ENCODE measurements at places on chromosomes 16 and 17.

DNA sequence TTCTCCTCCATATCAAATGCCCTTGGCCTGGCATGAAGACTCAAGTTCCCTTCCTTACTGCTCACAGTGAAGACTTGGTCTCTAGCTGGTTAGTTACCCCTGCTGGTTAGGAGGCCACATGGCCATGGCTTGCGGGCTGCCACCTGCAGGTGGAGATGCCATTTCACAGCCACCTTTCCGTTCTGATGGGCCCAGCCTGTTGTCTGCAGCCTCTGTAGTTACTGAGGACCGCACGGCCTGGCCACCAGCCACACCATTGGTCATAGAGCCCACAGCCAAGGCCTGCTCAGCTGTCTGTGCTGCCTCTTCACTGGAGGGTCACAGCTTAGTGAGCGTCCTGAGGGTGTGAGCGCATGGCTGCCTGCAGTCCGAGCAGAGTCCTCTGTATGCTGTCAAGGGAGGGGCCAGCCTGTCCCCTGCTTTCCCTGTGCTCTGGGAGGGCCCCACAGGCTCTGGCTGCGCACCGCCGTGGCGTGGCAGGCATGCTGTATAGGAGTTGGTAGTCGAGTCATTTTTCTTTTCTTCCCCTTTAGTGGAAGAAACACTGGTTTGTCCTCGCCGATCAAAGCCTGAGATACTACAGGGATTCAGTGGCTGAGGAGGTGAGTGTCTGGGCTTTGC is 59.2 kb downstream of the PLD6 start:
- peak; percentile 30 for DNase-seq

- DNase-seq: no peak
Observed at GRCh38 chr16:78505544-78506366, 406.3 kb downstream of the WWOX start.

DNA sequence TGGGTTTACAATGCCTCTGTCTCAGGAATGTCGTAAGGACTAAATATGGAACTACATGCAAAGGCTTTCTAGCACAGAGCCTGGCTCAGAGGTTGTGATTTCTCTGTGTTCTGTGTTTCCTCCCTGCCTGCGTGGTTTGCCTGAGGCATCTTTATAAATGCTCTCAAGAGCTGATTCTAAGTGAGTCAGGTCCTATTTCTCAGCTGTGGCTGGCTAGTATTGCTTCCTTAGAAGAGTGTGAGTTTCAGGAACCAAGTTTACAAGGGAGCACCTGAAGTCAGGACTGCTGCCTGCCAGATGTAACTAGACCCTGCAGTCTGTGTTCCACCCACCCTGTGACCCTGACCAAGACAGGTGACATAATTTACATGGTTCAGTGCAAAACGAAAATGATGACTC is 8.0 kb upstream of the CCL1 start:
- no peak for DNase-seq

- no peak for DNase-seq
Observed at GRCh38 chr17:80415626-80416137, 715 bp downstream of the ENDOV start.

DNA sequence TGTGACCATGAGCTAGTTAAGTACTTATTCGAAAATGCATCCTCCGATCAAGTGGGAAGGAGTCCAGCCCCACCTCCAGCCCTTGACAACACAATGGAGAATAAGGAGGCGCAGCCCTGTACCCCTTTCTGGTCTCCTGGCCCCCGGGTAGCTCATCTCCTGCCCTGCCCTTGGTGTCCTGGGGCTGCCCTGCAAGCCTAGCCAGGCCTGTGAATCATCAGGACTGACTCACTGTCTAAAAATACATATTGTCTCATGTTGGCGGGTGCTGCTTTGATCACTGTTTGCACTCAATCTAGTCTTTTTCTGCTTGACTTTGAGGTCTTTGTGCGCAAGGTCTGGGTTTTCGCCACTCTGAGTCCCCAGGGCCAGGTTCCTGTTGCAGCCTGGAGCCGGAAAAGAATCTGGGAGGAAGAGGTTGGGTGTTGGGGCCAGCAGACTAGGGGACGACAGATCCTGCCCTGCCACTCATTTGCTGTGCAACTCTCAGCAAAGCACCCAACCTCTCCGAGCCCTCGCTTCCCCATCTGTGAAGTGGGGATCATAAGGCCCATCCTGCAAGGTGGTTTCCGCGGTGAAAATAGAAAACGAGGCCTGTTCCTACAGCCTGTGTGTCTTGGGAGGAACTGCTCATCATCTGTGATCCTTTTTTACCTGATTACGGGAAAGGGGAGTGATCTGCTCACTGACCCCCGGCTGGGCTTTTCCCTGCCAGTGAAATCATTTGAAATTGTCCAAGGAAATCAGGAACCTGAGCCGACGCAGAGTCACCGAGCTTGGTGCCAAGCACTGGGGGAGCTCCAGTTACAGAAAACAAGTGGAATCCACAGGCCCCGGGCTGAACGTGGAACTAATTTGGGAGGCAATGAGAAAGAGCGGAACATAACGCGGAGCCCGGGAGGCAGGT is 230.4 kb downstream of the PARN start:
- no peak for DNase-seq

DNA sequence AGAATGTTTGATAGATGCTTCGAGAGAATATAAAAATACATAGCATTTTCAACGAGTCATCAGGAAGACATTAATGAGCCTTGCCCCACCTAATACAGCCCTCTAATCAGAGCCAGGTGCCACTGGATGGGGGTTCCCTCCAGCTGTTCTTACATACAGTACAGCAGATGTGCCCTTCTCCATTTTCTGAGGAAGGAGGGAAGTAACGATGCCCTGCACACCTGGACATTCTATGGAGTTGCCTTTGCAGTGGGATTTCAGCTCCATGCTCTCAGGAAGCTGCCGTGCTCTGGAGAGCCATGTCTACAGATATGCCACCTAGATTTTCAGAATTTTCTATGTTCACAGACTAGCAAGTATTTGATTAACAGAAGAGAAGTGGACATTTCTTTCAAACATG is 36.3 kb downstream of the CDRT15 start:
- DNase-seq: no peak

GRCh38 chr17:43840814-43841213 is 6.2 kb upstream of the CD300LG start:
- no peak for DNase-seq

- no peak for DNase-seq
Observed at GRCh38 chr17:6936370-6937028, 59.4 kb upstream of the ALOX12 start.

DNA sequence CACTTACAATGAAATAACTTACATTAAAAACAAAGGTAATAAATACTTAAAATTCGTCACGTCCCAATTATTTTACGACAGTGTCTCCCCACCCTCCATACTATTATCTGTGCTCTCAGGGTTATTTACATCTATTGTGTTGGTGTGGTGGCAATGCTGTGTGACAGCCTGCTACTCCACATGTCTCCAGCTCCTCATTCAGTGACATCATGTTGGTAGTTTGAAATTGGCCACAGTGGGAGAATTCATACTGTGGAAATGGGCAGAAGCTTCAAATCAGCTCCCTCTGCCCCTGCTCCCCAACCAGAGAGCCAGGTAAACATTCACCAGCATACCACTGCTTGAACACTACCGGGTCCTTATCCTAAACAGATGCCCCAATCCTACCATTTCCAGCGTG is 6.3 kb downstream of the TNS4 start:
- DNase-seq: no peak

DNA sequence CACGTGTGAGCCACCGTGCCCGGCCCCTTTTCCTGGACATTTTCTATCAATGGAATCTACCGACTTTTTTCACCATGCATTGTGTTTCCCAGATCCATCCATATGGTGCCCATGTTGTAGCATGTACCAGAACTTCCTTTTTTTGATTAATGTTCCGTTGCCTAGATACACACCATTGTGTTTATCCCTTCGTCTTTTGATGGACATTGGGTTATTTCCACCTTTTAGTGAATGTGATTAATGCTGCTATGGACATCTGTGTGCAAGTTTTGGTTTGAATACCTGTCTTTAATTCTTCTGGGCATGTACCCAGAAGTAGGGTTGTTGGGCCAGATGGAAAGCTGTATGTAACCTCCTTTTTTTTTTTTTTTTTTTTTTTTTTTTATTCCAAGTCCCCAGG is 79.8 kb downstream of the NT5M start:
- DNase-seq: no peak

DNA sequence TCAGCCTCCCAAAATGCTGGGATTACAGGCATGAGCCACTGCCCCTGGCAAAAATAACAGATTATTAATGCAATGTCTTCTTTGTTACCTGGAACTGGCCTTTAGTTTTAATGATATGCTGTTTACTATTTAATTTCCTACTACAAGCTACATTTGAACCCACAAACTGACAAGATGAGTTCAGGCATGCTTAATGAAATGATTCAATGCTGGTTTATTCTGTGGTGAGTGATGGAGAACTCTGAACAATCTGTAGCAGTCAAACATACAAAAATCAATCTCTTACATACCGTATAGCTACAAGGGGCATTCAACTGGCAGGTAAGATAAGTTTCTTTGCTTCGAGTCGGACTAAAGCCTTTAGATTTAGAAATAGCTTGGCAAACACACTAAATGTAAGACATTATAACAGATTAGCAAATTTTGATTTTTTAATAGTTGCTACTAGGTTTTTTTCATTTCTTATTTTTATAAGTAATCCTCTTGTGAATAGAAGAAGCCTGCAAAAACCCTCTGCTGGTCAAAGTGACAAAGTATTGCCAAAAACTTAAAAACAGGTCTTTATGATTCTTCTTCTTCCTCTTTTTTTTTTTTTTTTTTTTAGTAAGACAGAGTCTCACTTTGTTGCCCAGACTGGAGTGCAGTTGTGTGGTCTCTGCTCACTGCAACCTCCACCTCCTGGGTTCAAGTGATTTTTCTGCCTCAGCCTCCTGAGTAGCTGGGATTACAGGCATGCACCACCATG is 138.5 kb downstream of the SSH2 start:
- DNase-seq: no peak

GRCh38 chr17:39083270-39083669 is 68.2 kb downstream of the PLXDC1 start:
- DNase-seq: no peak

DNA sequence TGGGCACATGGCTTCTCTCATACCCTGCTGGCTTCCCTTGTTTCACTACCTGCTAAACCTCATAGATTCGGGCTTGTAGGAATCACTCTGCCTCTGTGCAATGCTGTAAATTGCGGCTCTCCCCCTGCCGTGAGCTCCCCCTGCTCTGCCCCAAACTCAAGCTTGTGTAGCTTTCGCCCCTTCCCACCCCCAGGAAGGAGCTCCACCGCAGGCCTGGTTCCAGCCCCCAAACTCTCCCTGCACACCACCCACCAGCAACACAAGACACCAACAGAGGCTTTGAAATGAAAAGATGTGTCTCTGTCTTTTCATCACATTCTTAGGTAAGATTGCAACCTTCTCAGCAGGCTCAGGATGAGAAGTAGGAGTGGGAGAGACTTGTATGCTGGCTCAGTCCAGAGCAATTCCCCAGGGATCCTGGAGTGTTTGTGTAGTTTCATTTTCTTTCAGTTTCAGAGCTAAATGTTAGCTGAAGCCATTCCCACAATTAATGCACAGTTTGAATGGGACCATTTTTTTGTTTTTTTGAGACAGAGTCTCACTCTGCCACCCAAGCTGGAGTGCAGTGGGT is 14.2 kb downstream of the CX3CL1 start:
- DNase-seq: no peak

- DNase-seq: no peak
Observed at GRCh38 chr16:55542459-55543082, 23.9 kb upstream of the CAPNS2 start.

DNA sequence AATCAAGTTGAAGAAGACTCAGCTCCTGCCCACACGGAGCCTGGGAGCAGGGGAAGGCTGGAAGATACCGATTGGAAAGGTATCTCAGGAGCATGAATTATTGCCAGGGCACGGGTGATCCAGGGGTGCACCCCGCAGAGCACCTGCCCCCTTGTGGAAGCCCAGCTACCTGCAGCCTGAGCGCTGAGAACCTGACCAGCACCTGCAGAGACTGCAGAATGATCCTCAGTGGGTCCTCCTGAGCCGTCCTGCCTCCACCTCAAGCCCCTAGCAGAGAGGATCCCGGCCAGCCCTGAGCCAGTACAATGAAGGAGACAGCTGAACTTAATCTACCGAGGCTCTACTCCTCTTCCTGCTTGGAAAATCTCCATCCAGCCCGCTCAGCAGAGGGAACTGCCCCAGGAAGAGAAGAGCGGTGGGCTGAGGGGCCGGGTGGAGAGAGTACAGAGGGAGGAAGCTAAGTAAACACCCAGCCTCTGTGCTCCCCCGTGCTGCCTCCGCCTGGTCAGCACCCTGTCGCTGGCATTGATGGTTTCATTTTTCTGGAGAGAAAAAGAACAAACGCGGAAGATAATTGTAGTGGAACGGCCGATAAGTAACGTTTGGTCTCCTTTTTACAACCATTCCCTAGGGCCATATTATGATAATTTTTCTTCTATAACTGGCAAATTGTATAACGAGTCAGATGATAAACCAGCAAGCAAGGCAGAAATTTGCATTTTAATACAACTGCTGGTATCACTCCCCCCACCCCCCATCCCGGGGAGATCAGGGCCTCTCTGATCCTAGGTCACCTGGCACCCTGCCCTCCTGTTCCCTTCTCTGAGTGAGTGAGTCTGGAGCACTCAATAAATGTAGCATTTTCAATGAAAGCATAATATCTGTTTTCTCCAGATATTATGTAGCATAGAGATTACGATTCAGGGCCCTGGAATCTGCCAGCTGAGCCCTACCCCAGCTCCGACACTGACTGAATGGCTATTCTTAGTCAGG is 204.5 kb upstream of the RPL38 start:
- DNase-seq: peak; percentile 83

DNA sequence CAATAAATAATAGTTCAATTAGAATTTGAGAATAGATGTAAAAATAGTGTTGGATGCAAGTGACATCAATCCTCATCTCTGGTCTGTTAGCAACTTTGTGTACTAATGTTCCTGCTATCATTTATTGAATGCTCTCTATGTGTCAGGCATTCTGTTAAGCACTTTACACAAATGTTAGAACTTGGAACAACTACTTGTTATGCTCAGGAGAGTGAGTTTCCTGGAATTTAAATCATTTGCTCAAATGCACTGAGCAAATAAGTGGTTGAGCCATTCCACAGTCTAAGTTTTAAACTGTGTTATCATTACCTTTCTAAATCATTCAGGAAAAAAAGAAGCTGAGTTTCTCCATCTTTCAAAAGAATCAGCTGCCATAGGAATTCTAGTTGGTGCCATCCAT is 1327.3 kb upstream of the GOT2 start:
- DNase-seq: no peak

DNA sequence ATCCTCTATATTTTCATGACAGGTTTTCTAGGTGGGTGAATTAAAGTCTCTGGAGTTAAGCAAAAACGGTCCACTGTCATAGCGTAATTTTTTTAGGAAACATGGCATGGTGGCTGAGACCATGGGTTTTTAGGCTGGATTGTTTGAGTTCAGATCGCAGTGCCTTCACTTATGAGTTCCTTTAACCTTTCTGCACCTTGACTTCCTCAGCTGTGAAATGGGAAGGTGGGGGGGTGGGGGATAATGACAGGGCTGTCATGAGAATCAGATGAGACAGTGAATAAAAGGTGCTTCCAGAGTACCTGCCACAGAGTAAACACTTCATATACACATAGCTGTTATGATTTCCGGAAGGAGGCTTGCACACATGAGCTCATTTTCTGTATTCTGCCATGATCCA is 11.8 kb downstream of the PRCD start:
- DNase-seq: no peak
